CD4-positive, alpha-beta T cell treated with Interleukin-15 for 4 hours (primary cell): ENCODE measurements at places on chromosomes 2 and 18.

- DNase-seq, result no peak
These were observed 215.6 kb upstream of the MAP2 start for GRCh38 chr2:209208211-209208610.

DNA sequence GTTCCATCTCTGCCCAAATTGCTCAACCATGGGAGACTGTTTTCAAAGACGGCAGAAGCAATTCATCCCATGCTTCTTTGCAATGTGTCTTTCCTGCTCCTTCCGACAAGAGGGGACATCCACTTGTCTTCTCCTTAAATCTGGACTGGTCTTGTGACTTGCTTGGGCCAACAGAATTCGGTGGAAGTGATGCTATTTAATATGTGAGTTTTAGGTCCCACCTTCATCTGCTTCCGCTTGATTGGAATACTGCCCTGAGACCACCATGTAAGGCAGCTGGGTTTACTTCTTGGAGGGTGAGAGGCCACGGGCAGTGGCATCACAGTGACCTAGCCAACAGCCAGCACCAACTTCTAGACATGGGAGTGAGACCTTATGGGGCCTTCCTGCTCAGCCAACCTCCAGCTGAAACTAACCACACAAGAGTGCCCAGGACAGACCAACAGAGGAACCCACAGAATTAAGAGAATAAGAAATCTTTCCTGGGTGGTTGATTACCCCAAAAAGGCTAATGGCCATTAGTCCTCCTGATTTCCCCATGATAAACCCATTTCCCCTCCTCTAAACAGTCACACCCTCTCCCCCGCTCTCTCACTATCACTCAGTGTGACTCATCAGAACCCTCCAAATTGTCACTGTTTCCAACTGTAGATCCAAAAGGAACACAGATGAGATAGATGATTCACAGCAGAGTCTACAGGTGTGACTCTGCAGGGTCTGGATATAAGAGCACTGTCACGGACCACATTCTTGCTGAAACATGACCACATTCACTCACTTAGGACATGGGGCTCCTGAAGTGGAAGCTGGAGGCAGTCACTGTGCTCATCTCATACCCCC lies 16.2 kb upstream of the RHOB start:
- DNase-seq, result no peak

GRCh38 chr18:52596748-52597435 lies 256.9 kb downstream of the DCC start:
- no peak for DNase-seq

- no peak for DNase-seq
These were observed 618 bp upstream of the LYPD1 start for GRCh38 chr2:132670496-132671150.

DNA sequence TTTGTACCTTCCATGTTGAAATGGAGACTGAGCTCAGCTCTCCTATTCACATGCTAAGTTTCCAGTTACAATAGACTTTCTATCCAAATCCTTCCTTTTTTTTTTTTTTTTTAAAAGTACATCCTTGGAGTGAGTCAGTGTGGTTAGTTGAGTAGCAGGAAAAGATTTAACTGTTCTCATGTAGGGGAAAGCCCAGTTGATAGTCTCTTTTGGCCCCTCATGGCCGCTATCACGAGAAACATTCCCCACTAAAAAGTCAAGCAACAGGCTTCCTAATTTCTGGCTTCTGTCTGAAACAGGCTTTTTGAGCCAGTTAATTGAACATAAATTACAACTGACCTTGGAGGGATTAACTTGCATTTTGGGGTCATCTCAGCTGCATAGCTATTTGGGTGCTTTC lies 161.3 kb downstream of the MEIS1 start:
- no peak for DNase-seq

- DNase-seq, result no peak
These were observed 22.2 kb upstream of the YES1 start for GRCh38 chr18:834082-834720.

- no peak for DNase-seq
These were observed 20.5 kb downstream of the NR4A2 start for GRCh38 chr2:156311976-156312375.

GRCh38 chr2:239806758-239807434 lies 218.2 kb downstream of the NDUFA10 start:
- no peak for DNase-seq

DNA sequence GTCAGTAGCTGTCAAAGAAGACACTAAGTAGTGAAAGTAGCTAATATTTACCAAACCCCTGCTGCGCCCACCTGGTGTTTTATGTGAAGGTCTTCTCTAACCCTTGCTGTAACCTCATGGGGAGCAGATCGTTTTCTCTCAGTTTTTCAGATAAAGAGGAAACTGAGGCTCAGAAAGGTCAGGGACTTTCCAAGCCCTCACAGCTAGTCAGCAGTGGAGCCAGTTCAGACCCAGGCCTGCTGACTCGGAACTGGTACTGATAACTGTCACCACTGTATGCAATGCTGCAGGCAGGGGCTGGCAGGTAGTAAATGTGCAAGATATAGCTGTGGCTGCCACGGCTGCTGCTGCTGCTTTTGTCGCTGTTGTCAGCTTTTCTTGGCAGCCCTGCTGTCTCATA lies 69.1 kb downstream of the LRRFIP1 start:
- peak; percentile 45 for DNase-seq

DNA sequence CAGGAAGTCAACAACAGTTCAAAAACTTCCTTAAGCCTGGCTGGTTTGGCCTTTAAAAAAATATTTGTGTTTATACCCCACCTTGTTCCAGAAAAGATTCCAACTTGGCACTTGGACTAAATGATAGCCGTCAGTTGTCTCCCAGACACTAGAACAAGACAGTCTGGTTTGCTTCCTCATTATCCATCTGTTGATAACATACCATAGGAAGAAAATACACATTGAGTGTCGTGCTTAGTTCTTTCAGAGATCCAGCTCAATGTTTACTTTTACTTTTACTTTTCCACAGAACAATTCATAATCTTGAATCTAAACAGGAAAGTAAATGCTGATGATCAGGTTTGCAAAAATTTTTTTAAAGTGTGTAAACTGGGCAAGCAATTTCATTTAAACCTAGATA lies 2.4 kb upstream of the VPS54 start:
- DNase-seq, result no peak

DNA sequence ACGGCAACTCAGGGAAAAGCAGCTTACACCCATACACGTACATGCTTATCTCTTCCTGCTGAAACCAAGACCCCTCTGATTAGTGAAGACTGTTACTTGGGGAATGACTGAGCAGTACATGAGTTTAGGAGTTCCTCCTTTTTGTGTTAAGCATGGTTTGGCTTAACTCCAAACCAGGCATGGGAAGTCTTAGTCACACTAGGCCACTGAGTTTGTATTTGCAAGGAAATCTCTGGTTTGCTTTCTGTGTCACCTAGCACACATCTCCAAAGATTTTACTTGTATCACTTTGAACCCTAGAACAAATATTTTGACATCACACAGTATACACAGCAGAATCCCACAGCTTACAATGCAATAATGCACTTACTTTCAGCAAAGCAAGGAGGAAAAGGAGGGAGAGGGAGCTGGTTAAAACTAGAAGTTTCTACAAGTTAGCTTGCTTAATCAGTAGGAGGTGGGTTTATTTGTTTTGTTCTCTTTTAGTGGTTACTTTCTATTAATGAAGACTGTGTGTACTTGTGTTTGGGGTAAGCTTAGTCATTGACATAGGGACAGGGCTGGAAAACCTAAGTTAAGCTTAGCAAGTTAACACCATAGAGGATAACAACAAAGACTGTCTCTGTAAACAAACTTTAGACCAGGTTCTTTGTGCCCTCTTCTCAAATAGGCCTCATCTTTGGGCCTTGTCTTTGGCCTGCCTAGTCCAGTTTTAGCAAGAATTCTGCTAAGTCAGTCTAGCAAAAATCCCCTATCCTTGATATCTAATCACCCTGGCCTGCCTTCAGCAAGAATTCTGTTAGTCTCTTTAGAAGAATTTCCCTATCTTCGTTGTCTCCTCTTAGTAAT lies 219.4 kb downstream of the MREG start:
- DNase-seq, result no peak

DNA sequence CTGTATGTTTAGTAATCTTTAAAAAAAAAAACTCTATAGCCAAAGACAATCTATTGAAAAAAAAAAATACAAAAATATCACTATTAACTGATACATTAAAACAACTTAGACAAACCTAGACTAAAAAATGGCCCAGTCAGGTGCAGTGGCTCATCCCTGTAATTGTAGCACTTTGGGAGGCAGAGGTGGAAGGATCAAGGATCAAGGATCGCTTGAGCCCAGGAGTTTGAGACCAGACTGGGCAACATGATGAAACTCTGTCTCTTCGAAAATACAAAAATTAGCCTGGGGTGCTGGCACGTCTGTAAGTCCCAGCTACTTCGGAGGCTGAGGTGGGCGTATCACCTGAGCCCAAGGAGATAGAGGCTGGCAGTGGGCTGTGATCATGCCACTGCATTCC lies 16.1 kb downstream of the ESCO1 start:
- no peak for DNase-seq

DNA sequence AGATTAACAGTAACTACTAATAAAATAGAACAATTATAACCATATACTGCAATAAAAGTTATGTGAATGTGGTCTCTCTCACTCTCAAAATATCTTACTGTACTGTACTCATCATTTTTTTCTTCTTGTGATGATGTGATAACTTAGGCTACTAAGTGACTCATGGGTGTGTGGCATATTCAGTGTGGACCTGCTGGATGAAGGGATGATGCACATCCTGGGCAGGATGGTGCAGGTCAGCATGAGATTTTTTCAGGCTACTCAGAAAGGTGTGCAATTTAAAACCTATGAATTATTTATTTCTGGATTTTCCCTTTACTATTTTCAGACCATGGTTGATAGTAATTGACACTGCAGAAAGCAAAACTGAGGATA lies 90.7 kb downstream of the NCKAP5 start:
- no peak for DNase-seq

DNA sequence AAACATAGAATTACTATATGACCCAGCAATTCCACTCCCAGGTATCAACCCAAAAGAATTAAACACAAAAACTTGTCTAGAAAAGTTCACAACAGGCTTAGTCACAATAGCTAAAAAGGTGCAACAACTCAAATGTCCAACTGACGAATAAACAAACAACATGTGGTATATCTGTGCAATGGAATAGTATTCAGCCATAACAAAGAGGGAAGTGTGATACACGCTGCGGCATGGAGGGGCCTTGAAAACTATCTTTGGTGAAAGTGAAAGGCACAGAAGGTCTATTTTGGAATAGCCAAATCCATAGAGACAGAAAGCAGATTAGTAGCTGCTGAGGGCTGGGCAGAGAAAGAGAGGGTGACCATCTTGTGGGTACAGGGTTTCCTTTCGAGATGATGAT lies 72.1 kb downstream of the DDX1 start:
- DNase-seq, result no peak

- no peak for DNase-seq
These were observed 13.6 kb upstream of the IRS1 start for GRCh38 chr2:226813148-226813701.

DNA sequence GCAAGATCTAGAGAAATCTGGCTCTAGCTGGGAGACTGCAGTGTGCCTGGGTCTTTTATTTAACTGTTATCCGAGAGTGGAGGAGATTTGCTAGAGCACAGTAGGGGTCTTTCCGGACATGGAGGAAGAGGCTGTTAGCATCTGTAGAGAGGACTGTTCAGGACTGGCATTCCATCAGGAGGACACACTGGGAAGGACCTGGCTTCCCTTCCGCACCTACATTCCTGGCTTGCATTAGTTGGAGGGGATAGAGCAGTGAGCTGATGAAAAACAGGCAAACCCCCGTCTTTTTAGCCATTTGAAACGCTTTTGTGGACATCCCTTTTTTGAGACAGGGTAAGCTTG lies 874 bp upstream of the PIEZO2 start:
- DNase-seq, result no peak

GRCh38 chr2:110140401-110140800 lies 24.8 kb upstream of the MALL start:
- DNase-seq, result no peak

GRCh38 chr2:109519513-109519912 lies 94.3 kb downstream of the SEPTIN10 start:
- DNase-seq, result no peak

DNA sequence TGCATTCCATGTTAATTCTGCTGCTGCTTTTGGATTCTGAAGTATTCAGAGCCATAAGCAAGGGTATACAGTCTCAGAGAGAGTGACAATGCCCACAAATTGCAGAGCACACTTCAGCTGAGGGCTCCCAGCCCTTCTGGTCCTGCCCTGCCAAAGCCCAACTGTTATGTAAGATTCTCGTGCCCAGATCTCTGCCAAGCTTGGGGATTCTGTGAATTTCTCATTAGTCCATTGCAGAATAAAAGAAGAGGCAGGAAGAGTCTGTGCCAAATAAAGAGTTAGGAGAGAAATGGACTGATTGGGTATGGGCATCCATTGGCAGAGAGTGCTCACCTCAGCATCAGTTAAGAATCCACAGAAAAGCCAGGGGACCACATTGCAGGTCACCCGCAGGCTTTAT lies 112.0 kb upstream of the PNPT1 start:
- no peak for DNase-seq

DNA sequence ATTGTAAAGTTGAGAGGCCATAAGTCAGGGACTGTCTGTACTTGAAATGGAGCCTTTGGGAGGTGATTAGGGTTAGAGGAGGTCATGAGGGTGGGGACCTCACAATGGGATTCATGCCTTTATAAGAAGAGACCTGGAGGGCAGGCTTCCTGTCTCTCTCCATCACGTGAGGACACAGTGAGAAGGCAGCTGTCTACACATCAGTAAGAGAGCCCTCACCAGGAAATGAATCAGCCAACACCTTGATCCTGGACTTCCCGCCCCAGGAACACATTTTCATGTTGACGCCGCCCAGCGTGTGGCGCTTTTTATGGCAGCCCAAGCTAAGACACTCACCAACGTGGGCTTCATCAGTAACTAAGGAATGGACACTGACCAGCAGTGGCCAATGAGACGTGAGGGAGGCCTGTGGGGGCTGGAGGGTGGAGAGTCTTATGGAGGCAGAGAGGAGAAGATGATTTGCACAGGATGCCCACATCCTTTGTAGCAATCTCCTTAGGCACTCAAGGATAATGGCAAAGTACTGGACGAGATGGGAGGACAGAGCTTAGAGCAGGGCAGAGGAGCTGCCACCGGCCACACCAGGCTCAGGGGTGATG lies 162.7 kb downstream of the EIPR1 start:
- no peak for DNase-seq

- DNase-seq, result no peak
These were observed 122.6 kb upstream of the OTX1 start for GRCh38 chr2:62928015-62928414.

DNA sequence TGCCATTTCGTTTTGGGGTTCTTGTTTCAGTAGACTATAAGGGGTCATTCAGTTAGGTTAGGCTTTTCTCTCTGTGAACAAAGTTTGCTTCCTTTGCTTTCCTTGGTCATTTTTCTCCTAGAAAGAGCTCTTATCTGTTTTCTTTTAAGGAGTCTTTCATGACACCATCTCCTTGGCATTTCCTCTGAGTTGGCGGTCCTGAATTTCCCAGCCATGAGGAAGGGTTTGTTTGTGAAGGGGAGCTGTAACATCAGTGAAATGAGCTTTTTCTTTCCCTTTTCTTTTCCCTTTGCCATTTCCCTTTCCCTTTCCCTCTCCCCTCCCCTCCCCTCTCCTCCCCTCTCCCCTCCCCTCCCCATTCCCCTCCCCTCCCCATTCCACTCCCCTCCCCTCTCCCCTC lies 61.7 kb downstream of the MAP4K4 start:
- no peak for DNase-seq
